ENCODE measurements at places on chromosomes 6 and 20. TPM values are rescaled to one million over a fixed set of nuclear protein-coding genes. Genes with fewer than 3 reads are reported as not detected.
A peak's percentile ranks its signal among the peaks of the same experiment; 100 is the strongest.

- H3K27ac ChIP-seq = no peak overlapping the region
- DNase-seq = no peak
- no peaks in the 10 kb centered on the region for H3K36me3 ChIP-seq
- no peak overlapping the region for H3K4me3 ChIP-seq
- H3K4me1 ChIP-seq = no peaks in the 10 kb centered on the region
Measured at GRCh38 chr6:140599916-140600315, 1225.5 kb upstream of the CITED2 start.

Gene ULBP3
- not detected for total RNA-seq

DNA sequence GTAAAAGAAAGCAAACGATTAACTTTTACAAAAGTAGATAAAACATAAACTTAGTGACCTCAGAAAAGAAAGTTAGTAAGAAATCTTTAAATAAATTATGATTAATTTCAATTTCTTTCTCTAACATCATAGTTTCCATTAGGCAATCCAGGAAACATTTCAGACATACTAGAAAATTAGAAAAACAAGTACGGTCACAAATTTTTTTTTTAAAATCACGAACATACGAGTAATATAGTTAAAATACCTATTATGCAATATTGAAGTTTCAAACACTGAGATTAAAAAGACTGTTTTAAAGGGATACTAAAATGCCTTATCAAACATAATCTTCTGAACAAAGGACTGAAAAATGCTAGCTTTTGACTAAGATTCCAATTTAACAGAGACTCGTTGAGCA lies 26.2 kb downstream of the NOL7 start:
- H3K36me3 ChIP-seq = peaks cover 43% of the 10 kb centered on the region
- DNase-seq = no peak
- no peaks in the 10 kb centered on the region for H3K27me3 ChIP-seq

GRCh38 chr6:13457577-13457976 lies 29.8 kb downstream of the GFOD1 start:
- peaks cover 1% of the 10 kb centered on the region for H3K36me3 ChIP-seq
- DNase-seq = peak; percentile 39
- H3K4me3 ChIP-seq = no peak overlapping the region
- H3K4me1 ChIP-seq = peaks cover 57% of the 10 kb centered on the region
- no peak overlapping the region for H3K27ac ChIP-seq
- H3K27me3 ChIP-seq = no peaks in the 10 kb centered on the region

DNA sequence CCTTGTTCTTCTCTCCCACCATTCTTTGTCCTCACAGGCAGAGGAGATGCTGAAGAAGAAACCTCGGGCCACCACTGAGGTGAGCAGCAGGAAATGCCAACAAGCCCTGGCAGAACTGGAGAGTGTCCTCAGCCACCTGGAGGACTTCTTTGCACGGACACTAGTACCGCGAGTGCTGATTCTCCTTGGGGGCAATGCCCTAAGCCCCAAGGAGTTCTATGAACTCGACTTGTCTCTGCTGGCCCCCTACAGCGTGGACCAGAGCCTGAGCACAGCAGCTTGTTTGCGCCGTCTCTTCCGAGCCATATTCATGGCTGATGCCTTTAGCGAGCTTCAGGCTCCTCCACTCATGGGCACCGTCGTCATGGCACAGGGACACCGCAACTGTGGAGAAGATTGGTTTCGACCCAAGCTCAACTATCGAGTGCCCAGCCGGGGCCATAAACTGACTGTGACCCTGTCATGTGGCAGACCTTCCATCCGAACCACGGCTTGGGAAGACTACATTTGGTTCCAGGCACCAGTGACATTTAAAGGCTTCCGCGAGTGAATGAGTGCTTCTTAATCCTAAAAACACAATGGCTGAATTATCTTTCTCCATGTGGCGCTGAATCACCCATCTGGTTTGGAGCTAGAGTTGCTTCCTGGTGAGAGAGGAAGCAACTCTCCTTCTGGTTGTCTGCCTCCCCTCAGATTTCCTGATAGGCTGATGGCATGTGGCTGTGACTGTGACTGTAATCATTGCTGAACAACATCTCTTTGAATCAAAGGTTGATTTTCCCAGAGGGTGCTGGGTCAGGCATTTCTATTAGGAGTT lies 4.6 kb downstream of the MAD2L1BP start:
- peaks cover 42% of the 10 kb centered on the region for H3K4me1 ChIP-seq
- peak overlapping the region; percentile 6 for H3K27ac ChIP-seq
- peaks cover 27% of the 10 kb centered on the region for H3K36me3 ChIP-seq
- no peak overlapping the region for H3K4me3 ChIP-seq
- DNase-seq = no peak

- H3K36me3 ChIP-seq = no peaks in the 10 kb centered on the region
- H3K4me1 ChIP-seq = no peaks in the 10 kb centered on the region
- DNase-seq = no peak
- H3K27ac ChIP-seq = no peak overlapping the region
Measured at GRCh38 chr6:133705066-133705465, 183.8 kb upstream of the TCF21 start.

- no peaks in the 10 kb centered on the region for H3K27me3 ChIP-seq
- peaks cover 58% of the 10 kb centered on the region for H3K4me1 ChIP-seq
- no peak overlapping the region for H3K4me3 ChIP-seq
- DNase-seq = no peak
- no peaks in the 10 kb centered on the region for H3K36me3 ChIP-seq
Measured at GRCh38 chr6:157224178-157224950, 99.0 kb downstream of the TMEM242 start.

DNA sequence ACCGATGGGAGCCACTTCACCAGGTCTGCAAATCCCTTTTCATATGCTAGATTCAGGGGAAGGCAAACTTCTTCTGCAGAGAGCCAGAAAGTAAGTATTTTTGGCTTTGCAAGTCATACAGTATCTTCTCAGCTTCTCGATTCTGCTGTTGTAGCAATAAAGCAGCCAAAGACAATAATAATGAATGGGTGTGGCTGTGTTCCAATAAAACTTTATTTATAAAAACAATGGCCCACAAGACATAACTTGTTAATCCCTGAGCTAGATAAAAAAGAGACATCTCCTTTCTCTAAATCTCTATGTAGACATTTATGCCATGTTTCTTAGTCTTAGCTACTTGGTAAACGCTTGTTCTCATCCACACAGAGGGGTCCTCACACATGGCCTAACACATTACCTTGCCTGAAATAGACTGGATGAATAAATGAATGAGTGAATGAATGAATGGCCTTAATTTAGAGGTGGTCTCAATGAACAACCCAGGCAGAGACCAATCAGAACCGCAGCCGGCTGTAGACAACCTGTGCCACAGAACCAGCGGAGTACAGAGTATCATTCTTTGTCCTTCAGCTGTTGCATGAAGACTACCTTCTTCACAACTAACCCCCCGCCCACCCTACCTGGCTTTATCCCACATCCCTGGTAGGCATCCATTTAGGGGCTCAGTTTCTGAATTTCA lies 13.5 kb upstream of the PREX1 start:
- DNase-seq = no peak
- H3K36me3 ChIP-seq = no peaks in the 10 kb centered on the region
- H3K4me3 ChIP-seq = no peak overlapping the region
- peaks cover 1% of the 10 kb centered on the region for H3K4me1 ChIP-seq

Gene ARFGEF3
- 0.72 TPM for total RNA-seq
